Psoas muscle (tissue), 8 donors: ENCODE measurements at places on chromosomes 3 and 15. TPM values are rescaled to one million over a fixed set of nuclear protein-coding genes. Genes with fewer than 3 reads are reported as not detected.

DNA sequence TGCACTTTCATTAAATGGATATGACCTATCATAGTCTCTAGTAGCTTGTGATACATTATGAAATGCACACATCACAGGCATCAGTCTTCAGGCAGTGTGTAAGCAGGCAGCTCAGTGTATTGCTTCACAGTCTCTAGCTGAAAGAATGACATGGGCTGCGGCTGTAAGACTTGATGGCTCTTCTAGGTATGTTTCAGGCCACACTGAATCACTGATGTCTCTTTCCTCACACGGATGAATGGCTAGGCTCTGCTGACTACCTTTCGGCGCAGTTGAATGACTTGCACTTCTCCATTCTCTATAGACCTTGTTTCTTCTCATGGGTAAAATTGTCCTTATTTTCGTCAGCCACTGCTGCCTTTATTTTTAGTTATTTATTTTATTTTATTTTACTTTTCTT, 15.4 kb downstream of the APH1B start:
- DNase-seq = no peak

GRCh38 chr3:111947231-111947630, 31.6 kb upstream of the ABHD10 start:
- no peak for DNase-seq

DNA sequence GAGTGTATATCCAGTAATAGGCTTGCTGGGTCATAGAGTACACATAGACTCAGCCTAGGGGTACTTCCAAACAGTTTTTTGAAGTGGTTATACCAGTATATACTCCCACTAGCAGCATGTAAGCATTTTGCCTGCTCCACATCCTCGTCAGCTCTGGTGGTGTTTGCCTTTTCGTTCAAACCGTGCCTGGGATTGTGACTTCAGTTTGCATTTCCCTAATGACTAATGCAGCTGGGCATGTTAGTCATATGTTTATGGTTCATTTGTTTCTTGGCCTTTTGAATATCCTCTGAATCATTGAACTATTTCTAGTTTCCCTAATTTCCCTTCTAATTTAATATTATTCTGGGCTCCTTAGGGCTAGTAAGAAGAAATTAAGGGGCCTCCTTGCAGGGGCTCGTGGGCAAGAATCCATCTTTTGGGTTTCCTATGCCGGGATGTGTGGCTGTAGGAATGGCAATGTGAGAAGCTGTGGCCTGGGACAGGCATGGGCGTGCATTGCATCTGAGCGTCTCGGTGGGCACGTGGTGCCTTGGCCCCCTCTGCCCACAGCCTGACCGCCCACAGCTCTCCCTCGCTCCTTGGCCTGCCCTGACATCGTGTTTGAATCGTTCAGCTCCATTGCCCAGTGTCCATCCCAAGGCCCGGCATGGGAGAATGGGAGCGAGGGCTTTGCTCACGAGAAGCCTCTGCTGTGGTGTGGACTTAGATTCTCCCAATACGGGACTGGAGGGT, 26.4 kb downstream of the FAH start:
- DNase-seq = no peak

- no peak for DNase-seq
Measured at GRCh38 chr3:32420126-32421038, 28.7 kb downstream of the CMTM7 start.

The CHRFAM7A gene
- 0.31 TPM for polyA plus RNA-seq
